IMR-90 (cell line): ENCODE measurements at places on chromosomes 2 and 18. TPM values are rescaled to one million over a fixed set of nuclear protein-coding genes. Genes with fewer than 3 reads are reported as not detected.
A peak's percentile ranks its signal among the peaks of the same experiment; 100 is the strongest.

DNA sequence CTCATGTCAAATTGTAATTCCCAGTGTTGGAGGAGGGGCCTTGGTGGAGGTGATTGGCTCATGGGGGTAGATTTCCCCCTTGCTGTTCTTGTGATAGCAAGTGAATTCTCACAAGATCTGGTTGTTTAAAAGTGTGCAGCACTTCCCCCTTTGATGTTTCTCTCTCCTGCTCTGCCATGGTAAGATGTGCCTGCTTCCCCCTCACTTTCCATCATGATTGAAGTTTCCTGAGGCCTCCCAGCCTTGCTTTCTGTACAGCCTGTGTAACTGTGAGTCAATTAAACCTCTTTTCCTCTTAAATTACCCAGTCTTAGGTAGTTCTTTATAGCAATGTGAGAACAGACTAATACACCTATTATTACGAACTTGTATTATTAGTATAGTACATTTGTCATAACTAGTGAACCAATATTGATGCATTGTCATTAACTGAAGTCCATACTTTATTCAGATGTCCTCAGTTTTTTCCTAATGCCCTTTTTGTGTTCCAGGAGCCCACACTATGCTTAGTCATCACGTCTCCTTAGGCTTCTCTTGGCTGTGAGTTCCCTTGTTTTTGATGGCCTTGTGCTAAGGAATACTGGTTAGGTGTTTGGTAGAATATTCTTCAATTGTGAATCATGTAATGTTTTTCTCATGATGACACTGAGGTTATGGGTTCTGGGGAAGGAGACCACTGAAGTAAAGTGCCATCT lies 4.5 kb upstream of the MAP3K2 start:
- DNase-seq = peak; percentile 37

GRCh38 chr2:23199115-23199918 lies 185.7 kb upstream of the KLHL29 start:
- DNase-seq = peak; percentile 38

DNA sequence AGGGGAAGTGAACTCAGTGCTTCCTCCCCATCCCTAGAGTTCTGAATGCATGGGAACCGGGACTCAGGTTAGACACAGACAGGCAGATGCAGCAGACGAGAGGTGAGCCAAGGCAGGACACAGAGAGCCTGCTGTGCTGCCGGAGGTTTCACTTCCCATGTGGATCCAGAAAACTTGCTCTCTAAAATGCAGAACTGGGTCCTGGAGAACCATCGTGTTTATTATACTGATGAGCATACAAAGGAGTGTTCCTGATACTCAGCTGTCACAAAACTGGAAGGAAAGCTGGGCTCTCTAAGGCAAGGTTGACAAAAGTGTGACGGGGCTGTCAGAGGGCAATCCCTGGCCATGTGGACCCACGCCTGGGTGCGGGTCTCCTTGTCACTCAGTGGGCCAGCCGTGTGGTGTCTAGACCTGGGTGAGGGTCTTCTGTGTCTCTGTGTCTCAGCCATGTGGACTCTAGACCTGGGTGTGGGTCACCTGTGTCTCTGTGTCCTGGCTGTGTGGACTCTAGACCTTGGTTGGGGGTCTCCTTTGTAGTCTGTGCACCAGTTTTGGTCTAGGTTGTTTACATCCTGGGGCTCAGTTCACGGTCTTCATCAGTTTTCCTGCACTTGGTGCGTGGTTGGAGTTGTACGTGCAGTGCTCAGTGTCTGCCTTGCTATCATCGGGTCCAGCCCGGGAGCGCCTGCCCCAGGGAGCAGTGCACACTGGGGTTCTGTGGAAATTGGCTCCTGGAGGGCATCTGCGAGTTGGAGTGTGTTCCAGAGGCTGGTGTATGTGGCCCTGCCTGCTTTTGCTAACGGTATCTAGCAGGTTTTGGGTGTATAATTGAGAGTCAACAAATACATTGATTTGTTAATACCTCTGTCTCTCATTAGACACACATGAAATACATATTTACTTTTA lies 141.1 kb downstream of the ATP9B start:
- no peak for DNase-seq

- no peak for DNase-seq
Measured at GRCh38 chr2:25822190-25823117, 55.8 kb downstream of the ASXL2 start.

DNA sequence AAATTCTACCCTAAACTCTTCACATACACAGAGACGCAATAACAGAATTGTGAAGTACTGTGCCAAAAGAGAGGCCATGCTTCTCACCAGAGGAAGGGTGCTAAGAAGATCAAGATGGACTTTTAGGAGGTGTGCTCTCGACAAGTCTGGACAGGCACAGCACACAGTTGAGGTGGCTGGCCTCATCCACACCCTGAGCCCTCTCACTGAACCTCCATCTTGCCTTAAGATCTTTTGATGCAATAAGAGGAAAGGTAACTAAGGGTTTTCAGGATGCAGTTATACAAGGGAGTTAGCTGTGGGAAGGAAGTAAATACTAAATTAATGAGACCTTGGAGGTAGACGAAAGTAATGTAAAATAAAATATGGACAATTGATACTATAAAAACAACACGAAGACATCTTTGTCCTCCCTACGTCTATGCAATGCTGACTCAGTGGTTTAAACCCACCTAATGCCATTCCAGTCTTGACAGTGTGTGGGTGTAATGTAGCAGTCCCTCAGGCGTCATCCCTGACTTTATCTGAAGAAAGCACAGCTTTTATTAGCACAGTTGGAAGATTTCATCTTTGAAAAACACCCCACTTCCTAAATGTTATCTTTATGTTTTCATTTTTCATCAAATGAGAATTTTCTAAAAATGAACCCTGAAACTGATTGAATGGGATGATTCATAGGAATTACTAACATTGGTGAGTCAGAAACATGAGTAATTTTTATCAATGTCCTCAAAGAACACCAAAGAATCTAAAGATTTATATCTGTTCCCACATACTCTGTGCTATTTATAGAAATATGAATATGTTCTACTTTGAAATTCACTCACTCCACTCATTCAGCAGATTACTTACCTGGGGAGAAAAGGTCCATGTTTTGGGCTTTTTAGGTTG lies 34.0 kb upstream of the MALL start:
- DNase-seq = peak; percentile 94

DNA sequence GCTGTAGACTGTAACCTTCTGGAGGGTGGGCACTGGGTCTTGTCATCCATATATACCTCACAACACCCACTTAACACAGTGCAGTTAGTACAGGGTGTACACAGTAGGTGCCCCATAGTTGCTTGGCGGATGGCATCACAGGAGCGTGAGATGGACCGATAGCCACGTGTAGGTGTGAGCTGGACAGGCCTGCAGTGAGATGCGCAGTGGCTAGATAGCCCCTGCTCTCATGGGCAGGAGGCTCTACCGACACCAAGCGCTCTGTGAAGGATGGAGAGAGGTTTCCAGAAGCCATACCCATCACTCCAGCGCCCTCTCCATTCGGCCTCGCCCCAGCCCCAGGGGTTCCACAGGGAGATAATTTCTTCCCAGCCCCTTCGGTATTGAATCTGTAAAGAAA lies 49.5 kb downstream of the CAPN13 start:
- no peak for DNase-seq

- no peak for DNase-seq
Measured at GRCh38 chr18:62289047-62289446, 36.1 kb upstream of the TNFRSF11A start.

DNA sequence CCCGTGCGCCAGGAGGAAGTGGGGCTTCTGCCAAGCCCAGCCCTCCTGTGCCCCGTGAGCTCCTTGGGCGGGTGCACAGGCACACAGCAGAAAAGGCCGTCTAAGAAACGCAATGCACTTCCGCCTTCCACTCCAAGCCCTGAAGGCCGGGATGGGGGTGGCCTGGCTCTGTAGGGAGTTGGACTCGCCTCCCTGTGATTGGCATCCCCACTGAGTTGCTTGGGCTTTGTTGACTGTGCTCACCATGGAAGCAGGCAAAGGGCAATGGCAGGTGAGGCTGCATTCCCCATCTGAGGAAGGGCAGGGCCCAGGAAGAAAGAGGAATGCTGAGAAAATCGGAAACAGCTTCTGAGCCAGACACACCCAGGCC lies 66.8 kb downstream of the CRACDL start:
- DNase-seq = no peak

GRCh38 chr2:52115750-52116149 lies 1083.8 kb upstream of the NRXN1 start:
- no peak for DNase-seq

DNA sequence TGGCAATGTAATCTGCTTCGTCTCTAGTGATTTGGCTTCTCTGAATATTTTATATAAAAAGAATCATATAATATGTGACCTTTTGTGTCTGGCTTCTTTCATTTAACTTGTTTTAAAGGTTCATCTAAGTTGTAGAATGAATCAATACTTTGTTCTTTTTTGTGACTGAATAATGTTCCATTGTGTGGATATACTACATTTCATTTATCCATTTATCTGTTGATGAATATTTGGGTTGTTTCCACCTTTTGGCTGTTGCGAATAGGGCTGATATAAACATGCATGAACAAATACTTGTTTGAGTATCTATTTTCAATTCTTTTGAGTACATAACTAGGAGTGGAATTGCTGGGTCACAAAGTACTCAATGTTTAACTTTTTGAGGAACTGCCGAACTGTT lies 63.8 kb upstream of the TNP1 start:
- no peak for DNase-seq

- no peak for DNase-seq
Measured at GRCh38 chr2:98592565-98592964, 15.7 kb downstream of the COA5 start.

The PRSS56 gene
- not detected in 2 replicates for total RNA-seq

The ZSCAN30 gene
- 16.9 and 17.7 TPM in 2 replicates for total RNA-seq

The THUMPD2 gene
- total RNA-seq = 4.8 and 5.6 TPM in 2 replicates

The IGFBP2 gene
- total RNA-seq = 33.5 and 36.7 TPM in 2 replicates
